ENCODE measurements at places on chromosomes 5 and 9.
A peak's percentile ranks its signal among the peaks of the same experiment; 100 is the strongest.

- peak; percentile 97 for DNase-seq
These were observed 130.3 kb downstream of the RGS3 start for GRCh38 chr9:113593682-113594281.

DNA sequence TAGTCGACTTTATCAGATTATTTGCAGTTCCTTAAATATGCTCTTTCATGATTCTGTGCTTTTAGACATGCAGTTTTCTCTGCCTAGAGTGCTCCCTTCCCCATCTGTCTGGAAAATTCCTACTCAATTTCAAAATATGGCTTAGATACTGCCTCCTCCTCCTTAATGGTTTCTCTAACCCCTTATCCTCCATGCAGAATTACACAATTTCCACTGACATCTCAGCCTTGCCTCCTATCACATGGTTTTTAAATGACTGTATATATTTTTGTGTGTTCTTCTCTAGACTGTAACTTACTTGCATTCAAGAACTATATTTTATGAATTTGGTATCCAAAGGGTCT, 85.2 kb downstream of the SLC44A1 start:
- DNase-seq, result no peak

DNA sequence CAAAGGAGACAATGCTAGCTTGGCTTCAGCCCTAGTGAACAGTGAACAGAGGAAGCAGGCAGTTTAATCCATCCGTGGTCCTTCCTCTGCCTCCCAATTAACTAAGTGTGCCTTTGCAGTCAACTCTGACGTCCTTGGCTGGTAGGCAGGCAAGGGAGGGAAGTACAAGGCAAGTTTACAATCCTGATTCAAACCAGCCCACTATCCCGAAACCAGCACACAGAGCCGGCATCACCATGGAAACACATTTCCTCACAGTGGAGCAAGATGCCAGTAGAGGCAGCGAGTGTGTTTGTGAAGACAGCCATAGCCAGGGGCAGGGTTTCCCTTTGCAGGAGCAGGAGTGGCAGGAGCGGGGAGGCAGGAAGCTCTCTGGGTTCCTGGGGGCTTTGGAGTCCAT, 73.9 kb downstream of the GOLPH3 start:
- no peak for DNase-seq

DNA sequence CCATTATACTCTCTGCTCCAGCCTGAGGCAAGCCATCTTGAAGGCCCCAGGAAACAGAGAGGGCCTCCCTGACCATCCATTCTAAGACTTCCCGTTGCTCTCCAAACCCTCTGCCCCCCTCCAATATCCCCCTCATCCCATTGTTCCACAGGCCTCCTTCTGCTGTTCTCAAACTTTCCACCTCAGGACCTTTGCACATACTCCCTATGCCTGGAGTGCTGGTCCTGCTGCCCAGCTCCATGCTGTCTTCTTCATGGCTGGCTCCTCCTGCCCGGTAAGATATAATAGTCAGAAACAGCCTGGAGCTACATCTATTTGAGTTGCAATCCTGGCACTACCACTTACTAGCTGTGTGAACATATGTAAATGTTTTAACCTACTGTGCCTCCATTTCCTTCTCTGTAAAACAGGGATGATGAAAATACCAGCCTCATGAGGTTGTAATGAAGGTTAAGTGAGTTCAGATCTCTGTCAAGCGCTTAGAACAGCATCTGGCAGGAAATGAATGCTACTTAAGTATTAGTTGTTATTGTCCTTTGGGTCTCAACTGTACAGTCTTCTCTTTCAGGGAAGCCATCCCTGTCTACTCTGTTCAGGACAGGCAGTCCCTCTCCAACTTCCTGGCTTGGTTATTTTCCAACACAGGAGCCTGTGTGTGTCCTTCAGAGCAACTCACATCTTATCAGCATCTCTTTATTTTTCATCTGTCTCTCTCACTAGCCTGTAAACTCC, 45.8 kb downstream of the TMOD1 start:
- no peak for DNase-seq

DNA sequence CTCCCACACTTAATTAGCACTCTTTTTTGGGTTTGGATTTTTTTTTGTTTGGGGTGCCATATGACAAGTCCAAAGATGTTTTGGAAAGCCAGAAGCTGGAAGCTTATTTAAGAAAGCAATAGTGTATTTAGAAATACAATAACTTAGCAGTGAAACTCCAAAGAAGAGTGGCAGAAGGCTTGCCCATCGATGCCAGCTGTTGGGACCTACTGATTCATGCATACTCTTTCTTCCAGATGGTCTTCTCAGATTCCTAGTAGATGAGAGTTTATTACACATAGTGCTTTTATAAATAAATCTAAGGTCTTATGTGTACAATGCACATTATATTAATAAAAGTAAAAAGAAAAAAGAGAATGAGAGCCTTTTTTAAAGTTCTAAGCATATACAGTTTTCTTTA, 374.6 kb downstream of the OSTF1 start:
- DNase-seq, result no peak

DNA sequence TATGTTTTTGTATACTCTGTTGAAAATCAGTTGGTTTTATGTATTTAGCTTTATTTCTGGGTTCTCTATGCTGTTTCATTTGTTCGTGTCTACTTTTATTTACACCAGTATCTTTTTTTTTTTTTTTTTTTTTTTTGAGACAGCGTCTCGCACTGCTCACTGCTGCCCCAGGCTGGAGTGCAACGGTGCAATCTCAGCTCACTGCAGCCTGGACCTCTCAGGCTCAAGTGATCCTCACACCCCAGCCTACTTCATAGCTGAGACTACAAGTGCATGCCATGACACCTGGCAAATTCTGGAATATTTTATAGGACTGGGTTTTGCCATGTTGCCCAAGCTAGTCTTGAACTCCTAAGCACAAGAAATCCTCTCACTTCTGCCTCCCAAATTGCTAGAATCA, 869.4 kb upstream of the CDH6 start:
- no peak for DNase-seq

DNA sequence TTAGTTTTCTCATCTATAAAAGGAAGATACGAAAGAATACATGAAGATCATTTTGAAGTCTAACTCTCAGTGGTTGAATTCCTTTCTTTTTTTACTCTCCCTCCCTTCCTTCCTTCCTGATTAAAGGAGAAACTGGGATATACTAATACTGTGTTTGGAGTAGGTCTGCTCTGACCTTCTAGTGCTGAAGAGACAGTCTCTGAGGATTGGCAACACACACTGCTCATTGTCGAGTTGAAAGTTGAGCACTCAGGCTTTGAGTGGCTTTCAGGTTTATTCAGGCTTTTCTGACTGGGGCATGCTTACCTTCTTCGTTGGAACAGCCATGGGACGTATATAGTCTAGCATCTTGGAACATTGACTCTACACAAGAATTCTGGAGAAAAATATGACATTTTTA, 86.9 kb upstream of the RPS23 start:
- no peak for DNase-seq

DNA sequence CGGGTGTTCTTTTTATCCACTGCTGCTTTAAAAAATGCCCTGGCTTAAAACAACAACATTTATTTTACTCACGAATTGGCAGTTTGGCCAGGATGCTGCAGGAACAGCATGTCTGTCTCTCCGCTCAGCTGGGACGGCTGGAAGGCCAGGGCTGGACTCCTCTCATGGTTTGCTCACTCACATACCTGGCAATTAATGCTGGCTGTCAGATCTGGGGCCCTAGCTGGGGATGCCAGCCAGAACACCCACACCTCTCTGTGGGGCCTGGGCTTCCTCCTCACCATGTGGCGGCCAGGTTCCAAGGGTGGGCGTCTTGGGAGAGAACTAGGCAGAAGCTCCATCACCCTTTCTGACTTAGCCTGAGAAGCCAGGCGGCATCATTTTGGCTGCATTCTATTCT, 189.1 kb upstream of the IL12B start:
- no peak for DNase-seq

DNA sequence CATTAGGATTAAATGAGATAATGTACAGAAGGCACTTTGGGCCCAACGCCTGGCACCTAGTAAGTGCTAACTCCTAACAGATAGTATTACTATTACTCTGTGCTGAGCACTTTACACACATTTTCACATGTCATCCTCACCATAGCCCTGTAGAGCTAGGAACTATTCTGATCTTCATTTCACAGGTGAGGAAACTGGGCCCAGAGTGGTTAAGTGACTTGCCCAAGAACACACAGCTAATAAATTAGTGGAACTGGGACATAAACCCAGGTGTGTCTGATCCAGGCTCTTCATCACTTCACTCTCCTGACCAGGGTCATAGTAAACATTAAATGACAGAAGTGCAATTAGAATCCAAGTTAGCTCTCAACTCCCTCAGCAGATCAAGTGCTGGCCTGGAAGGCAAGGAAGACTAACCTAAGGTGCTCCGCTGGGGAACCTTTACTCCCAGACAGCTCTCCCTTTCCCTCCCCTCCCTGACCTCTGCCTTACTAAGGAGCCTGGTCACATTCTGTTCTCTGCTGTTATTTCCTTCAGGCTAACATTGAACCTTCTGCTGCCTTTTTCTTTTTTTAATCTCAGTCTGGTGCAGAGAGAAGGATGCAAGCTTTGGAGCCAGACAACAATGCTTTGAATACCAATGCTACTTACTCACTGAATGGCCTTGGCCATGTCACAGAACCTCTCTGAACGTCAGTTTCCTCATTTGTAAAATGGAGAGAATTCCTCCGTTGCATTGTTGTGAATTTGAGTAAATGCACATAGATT, 4.1 kb upstream of the ADRA1B start:
- peak; percentile 73 for DNase-seq

- DNase-seq, result peak; percentile 25
These were observed 215.5 kb downstream of the PDZD2 start for GRCh38 chr5:31854181-31855133.

DNA sequence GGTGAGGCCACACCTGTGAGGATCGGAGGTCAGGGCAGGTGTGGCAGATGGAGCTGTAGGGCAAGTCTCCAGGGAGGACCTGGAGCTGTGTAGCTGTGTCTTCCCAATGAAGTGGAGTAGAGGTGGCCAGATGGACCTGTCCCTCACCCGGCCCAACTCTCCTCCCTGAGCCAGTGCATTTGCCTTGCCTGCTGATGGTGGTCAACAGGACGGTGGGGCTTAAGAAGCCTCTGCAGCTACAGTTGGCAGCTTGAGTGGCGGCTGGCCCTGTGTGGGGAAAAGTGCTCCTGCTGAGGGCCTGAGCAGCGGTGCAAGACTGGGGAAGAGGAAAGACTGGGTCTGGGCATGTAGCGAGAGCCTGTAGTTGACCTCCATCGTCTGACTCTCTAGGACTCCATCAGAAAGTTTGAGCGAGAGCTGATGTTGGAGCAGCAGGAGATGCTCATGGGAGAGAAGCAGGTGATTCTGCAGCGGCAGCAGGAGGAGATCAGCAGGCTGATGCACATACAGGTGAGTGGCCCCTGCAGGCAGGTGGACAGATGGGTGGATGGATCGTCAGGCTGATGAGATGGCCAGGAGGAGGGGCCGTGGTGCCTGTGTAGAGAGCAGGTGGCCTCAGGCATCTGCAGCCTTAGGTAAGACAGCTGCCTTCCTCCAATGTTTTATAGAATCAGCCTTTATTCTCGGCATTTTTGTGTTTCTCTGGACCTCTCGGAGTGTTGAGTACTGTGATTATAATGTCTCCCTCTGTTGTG, 24.9 kb downstream of the PITX1 start:
- no peak for DNase-seq

GRCh38 chr9:114905170-114905940, 25.0 kb downstream of the TNFSF8 start:
- DNase-seq, result no peak

- DNase-seq, result no peak
These were observed 8.3 kb downstream of the ITGA2 start for GRCh38 chr5:52997424-52997823.
